ENCODE measurements at places on chromosomes 11 and 22. TPM values are rescaled to one million over a fixed set of nuclear protein-coding genes. Genes with fewer than 3 reads are reported as not detected.
A peak's percentile ranks its signal among the peaks of the same experiment; 100 is the strongest.

DNA sequence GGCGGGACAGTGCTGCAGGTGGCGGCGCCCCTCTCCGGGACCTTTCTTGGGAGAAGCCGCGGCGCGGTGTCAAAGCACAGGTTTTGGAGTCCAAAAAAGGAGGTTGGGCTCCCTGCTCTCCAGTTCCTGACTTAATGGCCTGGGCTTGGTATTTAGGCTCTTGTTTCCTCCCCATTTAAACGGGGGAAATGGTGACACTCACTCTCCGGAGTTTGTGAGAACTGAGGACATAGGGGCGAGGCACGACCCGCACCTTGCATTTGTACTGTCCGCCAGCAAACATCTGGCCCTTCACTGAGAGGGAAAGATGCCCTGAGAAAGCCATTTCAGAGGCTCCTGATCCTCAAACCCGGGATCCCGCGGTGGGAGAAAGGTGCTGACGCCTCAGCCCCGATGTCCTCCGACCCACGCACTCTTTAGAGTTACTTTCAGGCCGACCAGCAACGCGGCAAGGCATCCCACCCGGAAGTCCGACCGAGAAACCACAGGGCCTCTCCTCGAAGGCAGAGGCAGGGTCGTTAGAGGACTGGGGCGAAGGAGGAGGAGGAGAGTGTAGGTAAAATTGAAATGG is 2.9 kb upstream of the WDR74 start:
- H3K27ac ChIP-seq: no peak overlapping the region
- peak; percentile 20 for DNase-seq
- H3K4me3 ChIP-seq: no peak overlapping the region
- peaks cover 21% of the 10 kb centered on the region for H3K4me1 ChIP-seq

The HOATZ gene
- not detected for total RNA-seq

- H3K4me1 ChIP-seq: no peaks in the 10 kb centered on the region
- no peak overlapping the region for H3K4me3 ChIP-seq
- no peak for DNase-seq
- H3K27me3 ChIP-seq: no peaks in the 10 kb centered on the region
- no peak overlapping the region for H3K27ac ChIP-seq
- H3K36me3 ChIP-seq: no peaks in the 10 kb centered on the region
These were observed 341.0 kb downstream of the ETS1 start for GRCh38 chr11:128246364-128246801.

The STX5 gene
- total RNA-seq: 55.6 TPM

The PKP3 gene
- 0.16 TPM for total RNA-seq

- H3K4me1 ChIP-seq: peaks cover 10% of the 10 kb centered on the region
- no peak overlapping the region for H3K27ac ChIP-seq
- H3K4me3 ChIP-seq: no peak overlapping the region
- DNase-seq: no peak
These were observed 86.8 kb upstream of the TEAD1 start for GRCh38 chr11:12587333-12587991.

The PARVG gene
- total RNA-seq: 229 TPM

- H3K27ac ChIP-seq: peak overlapping the region; percentile 60
- DNase-seq: no peak
- peaks cover 21% of the 10 kb centered on the region for H3K4me1 ChIP-seq
- peaks cover 1% of the 10 kb centered on the region for H3K27me3 ChIP-seq
- H3K4me3 ChIP-seq: no peak overlapping the region
These were observed 1.6 kb upstream of the RPS19BP1 start for GRCh38 chr22:39534092-39534506.

DNA sequence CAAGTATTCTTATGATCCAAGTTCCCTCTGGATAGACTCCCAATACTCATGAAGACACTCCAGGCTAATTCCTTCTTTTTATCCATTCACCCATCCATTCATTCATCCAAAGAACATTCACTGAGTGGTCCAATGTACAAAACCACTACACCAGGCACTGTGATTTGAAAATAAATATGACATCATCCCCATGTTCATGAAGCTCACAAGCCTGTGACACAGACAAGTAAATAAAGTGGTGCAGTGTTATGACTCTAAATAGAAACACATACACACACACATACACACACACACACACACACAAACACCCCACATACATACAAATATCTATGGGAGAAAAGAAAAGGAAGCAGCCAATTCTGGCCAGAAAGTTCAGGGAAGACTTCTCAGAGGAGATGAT is 35.5 kb downstream of the MTMR2 start:
- peaks cover 6% of the 10 kb centered on the region for H3K4me1 ChIP-seq
- H3K4me3 ChIP-seq: no peak overlapping the region
- peaks cover 36% of the 10 kb centered on the region for H3K36me3 ChIP-seq
- no peaks in the 10 kb centered on the region for H3K27me3 ChIP-seq
- peak overlapping the region; percentile 20 for H3K27ac ChIP-seq

DNA sequence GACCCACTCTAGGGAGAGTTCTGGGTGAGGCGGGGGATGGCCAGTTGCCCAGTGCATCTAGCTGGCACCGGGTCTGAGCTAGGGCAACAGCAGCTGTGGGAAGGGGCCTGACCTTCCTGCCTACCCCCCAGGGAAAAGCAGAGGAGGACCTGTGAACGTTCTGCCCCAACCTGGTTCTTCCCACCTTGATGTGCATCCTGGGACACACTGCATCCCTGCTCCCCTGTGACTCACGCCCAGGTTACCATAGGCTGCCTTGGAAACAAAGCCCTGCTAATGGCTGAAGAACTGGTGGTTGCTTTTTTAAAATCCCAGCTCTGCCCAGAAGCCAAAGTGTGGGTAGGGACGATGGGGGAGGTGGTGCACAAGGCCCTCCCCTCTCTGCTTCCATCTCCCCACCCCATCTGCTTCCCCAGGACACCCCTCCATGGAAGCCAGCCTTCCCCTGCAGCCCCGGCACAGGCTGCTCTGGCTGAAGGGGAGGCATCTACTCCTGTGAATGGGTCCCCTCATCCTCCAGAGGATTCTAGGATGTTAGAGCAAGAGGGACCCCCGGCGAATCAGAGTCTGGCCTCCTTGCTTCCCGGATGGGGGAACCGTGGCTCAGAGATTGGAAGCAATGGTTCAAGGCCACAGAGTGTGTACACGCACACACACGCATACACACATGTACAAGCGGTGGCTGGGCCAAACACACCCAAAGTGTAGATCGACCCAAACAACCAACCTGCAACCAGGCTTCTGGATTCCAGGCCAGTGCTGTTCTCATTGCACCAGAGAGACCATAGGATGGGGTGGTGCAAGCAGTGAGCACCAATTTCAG is 7.6 kb upstream of the C11orf96 start:
- no peaks in the 10 kb centered on the region for H3K36me3 ChIP-seq
- no peak for DNase-seq
- H3K4me1 ChIP-seq: peaks cover 11% of the 10 kb centered on the region
- no peak overlapping the region for H3K4me3 ChIP-seq
- H3K27ac ChIP-seq: no peak overlapping the region

Data from naive thymus-derived CD8-positive, alpha-beta T cell (primary cell).